Right renal cortex interstitium (tissue), 3 donors: ENCODE measurements at places on chromosomes 7 and 10. TPM values are rescaled to one million over a fixed set of nuclear protein-coding genes. Genes with fewer than 3 reads are reported as not detected.

The KLLN gene
- 1.8 TPM for polyA plus RNA-seq

The PWWP2B gene
- polyA plus RNA-seq = 9.7 TPM

The STEAP2 gene
- 9.3 TPM for polyA plus RNA-seq

The FAM20C gene
- 53.8 TPM for polyA plus RNA-seq

The MYO1G gene
- 0.36 TPM for polyA plus RNA-seq

The EPO gene
- polyA plus RNA-seq = 0.11 TPM

The COL1A2 gene
- 746 TPM for polyA plus RNA-seq

The SPDYE6 gene
- 2.2 TPM for polyA plus RNA-seq

The PRLHR gene
- not detected for polyA plus RNA-seq

The TACC2 gene
- polyA plus RNA-seq = 35.4 TPM

The GPR37 gene
- polyA plus RNA-seq = 1.2 TPM

The TMEM270 gene
- polyA plus RNA-seq = not detected

The STOX1 gene
- 11.7 TPM for polyA plus RNA-seq

The KLF14 gene
- 0.60 TPM for polyA plus RNA-seq

The MALSU1 gene
- 46.8 TPM for polyA plus RNA-seq

The PNLIPRP3 gene
- not detected for polyA plus RNA-seq

The TRPV5 gene
- polyA plus RNA-seq = 0.76 TPM

The FOXI2 gene
- polyA plus RNA-seq = 1.7 TPM

The GRM8 gene
- polyA plus RNA-seq = 8.8 TPM

The CPEB3 gene
- 3.0 TPM for polyA plus RNA-seq

The TLL2 gene
- 0.99 TPM for polyA plus RNA-seq

The SPDYE18 gene
- polyA plus RNA-seq = 0.61 TPM

The PRPS1L1 gene
- polyA plus RNA-seq = not detected

The WEE2 gene
- polyA plus RNA-seq = 0.35 TPM

The ARHGEF5 gene
- 21.6 TPM for polyA plus RNA-seq
